C1 segment of cervical spinal cord (tissue), 14 donors: ENCODE measurements at places on chromosomes 4 and X.
A peak's percentile ranks its signal among the peaks of the same experiment; 100 is the strongest.

DNA sequence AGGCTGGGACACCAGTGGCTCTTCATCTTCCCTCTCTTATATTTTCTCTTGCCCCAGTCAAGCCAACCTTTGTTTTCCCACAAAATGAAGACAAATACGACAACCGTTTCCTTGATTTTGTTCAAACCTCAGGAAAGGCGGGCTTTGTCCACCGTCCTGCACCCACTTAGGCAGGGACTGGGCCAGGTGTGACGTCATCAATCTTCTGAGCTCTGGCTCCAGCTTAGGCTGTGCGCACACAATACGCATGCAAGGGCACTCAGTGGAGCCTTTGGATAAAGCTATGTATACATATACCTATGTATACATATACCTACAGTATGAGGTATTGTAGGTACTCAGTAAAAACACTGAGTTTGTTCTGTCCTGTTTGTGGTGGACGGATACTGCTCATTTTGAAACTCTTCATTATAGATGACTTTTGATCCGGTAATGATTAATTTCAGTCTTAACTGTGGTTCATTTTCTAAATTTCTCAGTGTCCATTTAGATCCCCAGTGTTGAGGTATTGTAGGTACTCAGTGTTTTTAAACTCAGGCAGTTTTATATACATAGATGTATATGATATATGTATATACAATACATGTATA, 194.9 kb downstream of the MGST2 start:
- no peak for DNase-seq

- no peak for DNase-seq
These were observed 33.6 kb upstream of the TBL1X start for GRCh38 chrX:9431281-9431680.

- DNase-seq: no peak
These were observed 184.0 kb downstream of the TSPAN5 start for GRCh38 chr4:98474408-98474844.

- no peak for DNase-seq
These were observed 15.1 kb downstream of the TSC22D3 start for GRCh38 chrX:107760304-107761077.

DNA sequence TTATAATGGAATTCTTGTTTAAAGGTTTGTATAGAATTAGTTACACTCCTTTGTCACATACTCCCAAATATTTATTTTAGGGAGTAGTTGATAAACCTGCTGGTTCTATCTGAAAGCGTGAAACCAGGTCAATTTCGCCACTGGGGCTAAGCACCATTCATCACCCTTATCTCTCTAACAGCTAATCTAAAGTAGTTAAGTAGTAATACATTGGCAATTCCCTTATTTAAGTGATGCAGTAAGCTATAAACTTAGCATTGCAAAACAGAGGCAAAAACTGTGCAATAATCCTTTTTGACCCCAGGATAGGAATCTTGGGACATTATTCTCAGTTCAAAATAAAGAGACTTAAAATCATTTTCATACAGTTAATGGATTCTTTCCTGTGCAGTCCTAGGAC, 33.7 kb upstream of the PTPN13 start:
- no peak for DNase-seq

GRCh38 chrX:104130808-104131207, 18.5 kb downstream of the ZCCHC18 start:
- DNase-seq: no peak

DNA sequence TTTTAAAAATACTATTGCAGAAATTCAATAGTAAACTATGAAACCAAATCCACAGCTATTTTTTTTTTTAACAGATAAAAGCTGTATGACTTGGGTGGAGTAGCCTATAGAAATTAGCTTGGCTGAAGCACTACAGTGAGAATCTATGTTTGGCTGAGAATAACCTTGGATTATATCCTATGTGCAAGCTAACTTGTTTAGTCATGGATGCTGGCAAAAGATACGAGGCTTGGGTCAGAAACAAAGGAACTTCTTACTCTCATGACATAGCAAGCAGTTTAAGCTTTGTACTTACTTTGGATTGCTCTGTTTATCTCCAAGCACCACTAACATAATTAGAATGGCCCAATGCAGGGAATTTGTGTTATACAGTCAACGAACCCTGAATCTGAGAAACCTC, 119.2 kb upstream of the GRID2 start:
- DNase-seq: no peak

- no peak for DNase-seq
These were observed 167.0 kb upstream of the RPL34 start for GRCh38 chr4:108453366-108453765.

DNA sequence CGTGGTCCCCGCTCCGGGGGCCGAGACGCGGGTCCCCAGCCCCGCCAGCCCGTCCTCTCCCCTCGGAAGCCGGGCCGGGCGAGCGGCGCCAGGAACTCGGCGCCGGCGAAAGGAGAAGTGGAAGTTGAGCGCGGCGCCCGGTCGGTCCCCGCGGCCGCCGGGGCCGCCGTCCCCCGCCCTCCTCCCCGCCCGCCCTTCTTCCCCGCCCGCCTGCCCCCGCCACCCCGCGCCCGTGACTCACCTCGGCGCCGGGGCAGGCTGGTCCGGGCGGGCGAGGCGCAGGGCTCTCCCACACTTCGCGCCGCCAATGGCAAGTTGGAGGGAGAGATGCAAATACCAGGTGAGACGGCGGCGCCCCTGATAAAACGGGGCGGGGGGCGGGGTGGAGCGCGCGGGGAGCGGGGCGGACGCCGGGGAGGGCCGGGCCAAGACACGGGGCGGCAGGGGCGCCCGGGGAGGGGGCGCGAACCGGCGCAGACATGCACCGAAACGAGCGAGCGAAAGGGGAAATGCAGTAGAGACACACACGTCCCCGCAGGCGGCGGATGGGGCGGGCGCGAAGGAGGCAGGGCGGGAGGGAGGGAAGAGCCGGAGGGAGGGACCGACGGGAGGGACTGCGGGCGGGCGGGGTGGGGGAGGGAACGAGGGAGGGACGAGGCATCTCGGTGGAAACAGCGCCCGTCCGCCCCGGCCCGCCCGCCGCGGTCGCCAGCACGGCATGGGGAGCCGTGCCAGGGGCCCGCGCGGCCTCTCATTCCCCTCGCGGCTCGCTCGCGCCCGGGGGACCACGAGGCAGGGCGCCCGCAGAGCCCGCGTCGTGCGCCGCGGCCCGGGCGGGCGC, at the start of gene ELF4:
Gene ELF4 (minus strand): TSS at position 119 of the 841 bp plus-strand sequence. CDS start 29,167 bp downstream, outside the sequence.
- DNase-seq: no peak

DNA sequence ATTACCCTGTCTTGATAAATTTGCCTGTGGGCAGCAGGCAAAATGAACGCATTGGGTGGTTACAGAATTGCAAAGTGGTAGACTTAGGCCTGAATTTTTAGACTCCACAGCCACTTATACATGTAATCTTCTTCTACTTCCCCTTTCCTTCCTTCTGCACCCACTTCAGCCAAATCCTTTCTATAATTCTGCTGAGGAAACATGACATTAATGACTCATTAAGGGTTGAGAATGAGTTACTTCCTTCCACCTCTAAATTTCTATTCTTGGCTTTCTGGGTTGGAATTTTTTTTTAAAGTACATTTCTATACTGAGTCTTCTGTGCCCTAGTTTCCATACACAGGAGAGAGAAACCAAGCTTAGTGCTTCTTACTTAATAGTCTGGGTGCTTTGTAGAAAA, 10.1 kb downstream of the PAPSS1 start:
- DNase-seq: no peak

DNA sequence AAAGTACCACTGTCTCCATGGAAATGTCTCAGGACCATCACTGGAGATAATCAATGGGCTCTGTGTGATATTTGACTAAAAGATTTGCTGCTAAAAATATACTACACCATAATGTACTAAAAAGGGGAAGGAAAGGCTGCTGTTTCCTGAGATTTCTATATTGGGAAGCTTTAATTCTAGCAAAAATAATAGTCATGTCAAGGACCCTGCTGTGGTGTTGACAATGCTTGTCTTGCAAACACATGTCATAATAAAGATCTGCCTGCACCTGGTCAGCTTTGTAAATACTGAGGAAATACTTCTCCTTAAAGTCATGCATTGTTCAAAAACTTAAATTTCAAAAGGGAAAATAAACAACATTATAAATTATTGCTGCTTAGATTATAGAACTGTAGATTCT, 417.9 kb downstream of the GPM6A start:
- DNase-seq: no peak

DNA sequence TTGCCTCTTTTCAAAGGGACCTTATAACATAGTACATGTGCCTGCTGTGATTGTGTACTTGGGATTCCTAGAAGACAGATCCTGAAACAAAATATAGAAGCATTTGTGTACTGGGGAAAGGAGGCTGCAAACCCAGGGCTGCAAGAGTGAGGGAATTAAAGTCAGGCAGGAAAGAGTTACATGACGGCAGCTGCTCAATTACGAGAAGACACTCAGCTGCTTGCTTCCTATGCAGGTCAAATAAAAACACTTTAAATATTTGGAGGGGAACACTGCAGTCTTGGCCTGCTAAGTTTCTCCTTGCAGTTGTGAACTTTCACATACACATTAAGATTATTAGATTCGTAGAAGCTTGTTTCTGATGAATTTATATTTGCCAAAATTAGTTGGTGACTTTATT, 191.9 kb upstream of the CXCL13 start:
- DNase-seq: no peak

DNA sequence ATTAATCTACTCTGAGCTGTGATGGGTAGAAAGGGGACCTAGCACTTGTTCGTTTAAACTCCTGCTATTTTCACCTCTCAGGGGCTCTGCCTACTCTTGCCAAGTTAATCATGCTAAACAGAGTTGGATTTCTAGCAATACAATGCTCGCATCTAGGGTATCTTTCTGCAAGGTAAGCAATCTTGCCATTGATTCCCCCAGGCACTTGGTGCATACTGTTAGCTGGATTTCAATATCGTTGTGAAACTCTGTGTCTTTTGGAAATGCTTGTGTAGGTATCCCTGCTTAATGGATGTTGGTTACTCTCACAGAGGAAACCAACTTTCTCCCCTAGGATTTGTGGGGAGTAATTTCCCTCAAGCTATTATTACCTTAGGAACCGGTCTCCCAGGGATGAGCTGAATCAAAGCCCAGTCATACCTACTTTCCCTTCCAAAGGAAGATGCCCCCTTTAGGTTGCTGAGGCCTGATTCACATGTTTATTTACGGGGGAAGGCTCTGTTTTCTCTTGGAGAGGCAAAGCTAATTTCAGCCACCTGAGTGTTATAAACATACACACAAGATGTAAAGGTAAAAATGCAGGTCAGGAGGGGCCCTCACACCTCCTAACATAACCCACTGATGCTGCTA, 366.8 kb downstream of the FBXW7 start:
- DNase-seq: no peak

GRCh38 chrX:145848448-145848847, 30.8 kb downstream of the SLITRK2 start:
- no peak for DNase-seq

DNA sequence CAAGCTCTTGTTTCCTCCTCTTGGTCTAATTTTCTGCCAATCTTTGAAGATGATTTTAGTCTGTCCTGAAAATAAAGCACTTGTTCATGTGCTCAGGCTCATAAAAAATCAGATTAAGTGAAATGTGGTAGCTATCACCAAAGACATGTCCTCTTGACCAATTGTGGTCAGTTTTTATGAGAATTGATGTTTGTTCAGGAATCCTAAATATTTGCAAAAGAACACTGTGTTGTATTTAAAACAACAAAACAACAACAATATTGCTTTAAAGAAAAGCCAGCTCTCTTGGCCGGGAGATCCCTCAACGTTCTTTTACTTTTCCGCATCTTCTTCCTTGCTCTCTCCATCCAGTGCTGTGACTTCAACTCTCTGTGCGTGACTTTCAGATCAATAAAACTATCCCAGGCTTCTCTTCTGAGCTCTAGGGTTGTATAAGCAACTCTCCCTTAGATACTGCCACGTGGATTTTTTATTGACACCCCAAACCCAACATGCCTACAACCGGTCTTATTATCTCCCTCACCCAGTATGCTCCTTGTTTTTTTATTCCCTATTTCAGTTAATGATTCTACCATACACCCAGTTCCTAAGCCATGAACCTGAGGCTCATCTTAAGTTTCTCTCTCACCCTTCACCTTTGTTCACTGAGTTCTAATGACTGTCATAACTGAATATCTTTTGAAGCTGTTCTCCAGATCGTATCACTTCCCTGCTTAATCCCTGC, 309.9 kb downstream of the ARHGAP10 start:
- no peak for DNase-seq

DNA sequence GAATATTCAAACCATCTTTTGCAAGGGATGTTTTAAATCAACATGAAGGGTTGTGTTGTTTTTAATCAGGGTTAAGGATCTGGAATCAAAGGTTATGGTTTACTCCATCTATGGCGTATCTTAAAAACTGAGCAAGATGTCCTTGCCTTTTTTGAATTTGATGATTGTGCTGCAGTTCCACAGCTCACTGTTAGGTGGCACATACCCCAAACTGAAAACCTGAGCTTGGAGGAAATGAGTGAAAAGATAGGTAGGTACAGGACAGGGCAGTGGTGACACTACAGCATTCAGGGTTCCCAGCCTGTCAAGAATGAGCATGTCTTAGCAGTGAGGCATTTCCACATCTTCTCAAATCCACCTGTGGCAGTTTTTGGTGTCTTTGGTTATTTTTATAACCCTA, 13.1 kb upstream of the EOLA1 start:
- DNase-seq: no peak

DNA sequence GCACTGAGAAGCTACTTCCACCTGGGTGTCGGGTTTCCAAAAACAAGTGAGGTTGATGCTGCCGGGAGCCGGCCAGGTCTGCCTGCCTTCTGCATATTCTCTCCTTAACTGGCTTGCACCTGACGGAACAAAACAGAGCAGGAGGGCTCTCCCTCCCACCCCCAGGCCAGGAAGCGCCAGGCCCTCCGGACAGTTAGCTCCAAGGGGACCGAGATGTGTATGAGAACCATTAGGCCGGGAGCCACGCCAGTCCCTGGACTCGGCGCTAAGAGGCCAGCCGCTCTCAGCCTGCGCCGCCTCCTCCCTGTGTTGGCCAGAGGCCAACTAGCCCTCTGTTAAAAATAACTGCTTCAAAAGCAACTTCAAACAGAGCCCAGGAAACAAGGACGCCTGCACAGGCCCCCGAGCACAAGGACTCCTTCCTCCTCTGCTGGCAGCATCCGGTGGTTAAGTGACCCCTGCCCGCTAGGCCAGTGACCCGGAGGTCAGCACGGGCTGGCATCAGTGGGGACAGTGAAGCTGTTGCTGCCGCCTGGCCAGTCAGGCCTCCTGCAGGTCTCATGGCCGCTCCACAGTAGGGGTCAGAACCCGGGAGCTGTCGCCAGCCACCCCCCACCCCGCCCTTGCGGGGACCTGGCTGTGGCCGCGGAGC, 107.9 kb downstream of the ABLIM2 start:
- DNase-seq: no peak

DNA sequence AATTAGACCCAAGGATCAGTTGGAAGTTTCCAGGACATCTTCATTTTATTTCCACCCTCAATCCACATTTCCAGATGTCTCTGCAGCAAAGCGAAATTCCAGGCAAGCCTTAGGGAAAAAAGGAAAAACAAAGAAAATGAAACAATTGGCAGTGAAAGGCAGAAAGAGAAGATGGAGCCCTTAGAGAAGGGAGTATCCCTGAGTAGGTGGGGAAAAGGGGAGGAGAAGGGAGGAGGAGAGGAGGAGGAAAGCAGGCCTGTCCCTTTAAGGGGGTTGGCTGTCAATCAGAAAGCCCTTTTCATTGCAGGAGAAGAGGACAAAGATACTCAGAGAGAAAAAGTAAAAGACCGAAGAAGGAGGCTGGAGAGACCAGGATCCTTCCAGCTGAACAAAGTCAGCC, at the start of gene PLP1:
Gene PLP1 (plus strand): TSS at position 295 of the 400 bp plus-strand sequence. CDS start 156 bp downstream, outside the sequence.
- peak; percentile 35 for DNase-seq
